ENCODE measurements at places on chromosomes 11 and 22. TPM values are rescaled to one million over a fixed set of nuclear protein-coding genes. Genes with fewer than 3 reads are reported as not detected.

DNA sequence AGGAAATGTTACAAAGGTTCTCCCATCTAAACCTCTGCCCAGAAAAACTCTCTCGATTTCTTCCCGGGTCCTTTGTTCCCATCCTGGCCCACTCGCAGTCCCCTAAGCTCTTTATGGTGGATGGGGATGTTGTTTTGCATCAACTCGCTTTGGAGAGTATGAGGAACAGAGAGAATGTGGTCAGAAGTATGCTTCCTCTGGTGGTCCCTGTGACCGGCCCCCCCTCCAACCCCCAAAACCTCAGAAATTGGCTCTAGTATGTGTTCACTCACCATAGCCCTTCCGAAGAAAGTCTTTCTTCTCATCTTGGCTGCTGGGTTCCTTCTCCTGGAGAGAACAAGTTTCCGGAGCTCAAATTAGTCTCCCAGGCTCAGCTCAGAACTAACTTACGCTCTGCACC lies 54.4 kb downstream of the GRAMD1B start:
- DNase-seq = no peak

DNA sequence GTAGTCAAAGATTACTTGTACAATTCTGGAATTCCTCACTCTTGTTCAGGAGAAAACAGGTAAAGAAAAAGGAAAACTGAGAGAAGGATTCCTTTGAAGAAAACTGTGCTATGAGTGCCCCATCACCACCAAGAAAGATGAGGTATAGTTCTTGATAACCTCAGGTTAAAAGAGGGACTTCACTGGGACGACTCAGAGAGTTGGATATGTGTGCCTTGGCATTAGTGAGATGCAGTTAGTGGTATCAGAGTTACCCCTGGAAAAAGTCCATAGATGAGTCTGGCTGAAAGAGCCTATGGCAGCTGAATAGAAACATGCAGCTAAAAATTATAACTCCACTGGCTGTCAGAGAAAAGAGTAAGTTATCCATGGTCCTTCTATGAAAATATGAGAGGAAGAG lies 28.8 kb downstream of the LPXN start:
- DNase-seq = no peak

DNA sequence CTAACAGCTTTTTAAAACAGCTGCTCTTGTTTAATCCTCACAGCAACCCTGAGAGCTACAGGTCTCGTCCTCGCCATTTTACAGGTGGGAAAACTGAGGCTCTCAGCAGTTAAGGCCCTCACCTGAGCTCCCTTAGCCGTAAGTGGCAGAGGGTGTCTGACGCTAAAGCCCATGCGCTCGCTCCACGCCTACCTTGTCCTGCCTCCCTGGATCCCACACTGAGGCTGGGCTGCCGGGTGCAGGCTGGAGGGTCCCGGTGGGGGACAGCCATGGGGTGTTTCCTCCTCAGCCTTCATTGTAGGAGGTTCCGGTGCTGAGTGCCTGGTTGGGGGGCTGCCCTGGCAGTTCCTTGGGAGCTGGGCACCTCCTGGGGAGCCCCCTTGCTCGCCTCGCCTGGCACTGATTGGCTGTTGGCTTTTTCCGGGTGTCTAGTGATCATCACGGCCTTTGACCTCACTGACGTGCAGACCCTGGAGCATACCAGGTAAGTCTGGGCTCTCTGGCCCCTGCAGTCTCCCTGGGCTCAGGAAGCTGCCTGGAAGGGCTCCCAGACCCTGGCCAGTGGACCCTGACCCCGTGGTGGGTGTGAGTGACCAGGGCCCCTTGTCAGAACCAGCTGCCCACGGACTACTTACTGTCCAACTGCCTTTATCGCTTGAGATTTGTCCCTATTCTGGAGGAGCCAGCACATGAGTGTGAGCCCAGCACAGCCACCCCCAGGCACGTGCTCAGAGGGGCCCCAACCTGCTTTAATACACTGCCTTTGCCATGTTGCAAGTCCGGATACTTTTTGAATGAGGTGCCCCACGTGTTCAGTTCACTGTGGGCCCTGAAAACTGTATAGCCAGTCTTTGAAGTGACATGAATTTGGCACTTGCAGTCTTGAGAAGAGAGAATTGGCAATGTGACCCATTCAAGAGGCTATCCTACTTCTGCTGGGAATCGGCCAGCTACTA lies 12.6 kb downstream of the RAB36 start:
- DNase-seq = no peak

- no peak for DNase-seq
These were observed 65.7 kb upstream of the NUP50 start for GRCh38 chr22:45098056-45098455.

GRCh38 chr11:94650756-94651155 lies 83.6 kb downstream of the PIWIL4 start:
- no peak for DNase-seq

DNA sequence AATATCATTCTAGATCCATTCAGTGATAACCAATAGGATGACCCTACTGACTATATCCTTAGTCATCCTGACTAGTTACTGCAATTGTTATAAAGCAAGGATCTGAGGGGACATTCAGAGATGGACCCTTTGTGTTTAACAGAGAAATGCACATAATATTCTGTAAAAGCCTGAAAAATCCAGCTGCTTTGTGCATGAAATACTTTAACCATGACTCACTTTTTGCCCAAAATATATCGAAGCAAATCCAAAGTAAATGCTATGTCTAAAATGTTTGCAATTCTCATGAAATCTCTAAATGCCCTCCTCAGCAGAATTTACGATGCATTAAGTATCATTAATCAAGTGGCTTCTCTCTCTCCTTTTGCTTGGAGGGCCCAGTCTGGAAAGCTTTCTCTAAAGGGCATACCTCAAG lies 178.8 kb upstream of the MTMR2 start:
- DNase-seq = no peak

DNA sequence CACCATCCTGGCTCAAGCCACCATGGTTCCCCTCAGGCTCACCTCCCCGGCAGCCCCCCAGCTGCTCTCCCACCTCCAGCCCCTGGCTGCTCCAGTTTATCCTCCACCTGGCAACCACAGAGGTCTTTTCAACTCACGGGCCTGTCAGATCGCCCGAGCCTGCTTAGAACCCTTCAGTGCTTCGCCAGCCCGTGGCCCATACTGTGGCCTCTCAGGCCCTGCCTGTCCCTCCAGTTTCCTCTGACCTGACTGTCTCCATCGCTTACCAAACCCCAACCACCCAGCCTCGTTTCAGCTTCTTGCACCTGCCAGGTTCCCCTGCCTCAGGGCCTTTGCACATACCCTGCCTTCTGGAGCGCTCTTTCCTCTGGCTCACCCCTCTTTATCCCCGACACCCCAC lies 6.9 kb downstream of the KCNC1 start:
- DNase-seq = no peak

- DNase-seq = no peak
These were observed 182.0 kb upstream of the ARHGAP20 start for GRCh38 chr11:110894224-110894623.

- no peak for DNase-seq
These were observed 632.4 kb upstream of the ANO5 start for GRCh38 chr11:21560466-21560975.

- no peak for DNase-seq
These were observed 537.5 kb downstream of the DLG2 start for GRCh38 chr11:85089654-85090053.

DNA sequence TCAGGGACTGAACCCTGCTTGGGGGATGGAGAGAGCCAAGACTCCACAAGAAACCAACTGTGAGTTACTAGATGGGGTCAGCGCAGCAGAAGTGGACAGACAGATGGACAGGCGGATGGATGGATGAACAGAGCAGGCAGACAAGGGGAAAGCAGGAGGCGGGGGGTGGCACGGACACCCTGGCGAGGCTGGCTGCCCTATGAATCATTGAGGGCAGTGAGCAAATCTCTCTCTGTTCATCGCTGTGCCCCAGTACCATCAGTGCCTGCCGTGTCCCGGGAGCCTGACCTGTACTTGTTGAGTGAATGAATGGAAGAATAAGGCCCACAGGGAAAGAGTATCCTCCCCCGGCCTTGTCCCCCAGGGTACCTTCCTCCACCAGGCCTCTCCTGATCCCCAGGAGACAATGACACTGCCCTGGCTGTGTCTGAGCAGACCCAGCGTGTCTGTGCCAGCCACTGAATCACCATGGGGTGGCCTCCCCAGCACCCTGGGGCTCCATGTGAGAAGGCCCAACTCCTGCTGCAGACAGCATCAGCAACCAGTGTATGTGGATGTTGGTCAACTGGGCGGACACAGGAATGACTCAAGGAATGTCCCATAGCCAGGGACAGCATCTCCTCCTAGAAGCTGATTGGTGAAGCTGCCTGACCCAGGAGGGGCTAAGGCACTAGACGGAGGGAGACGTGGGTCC lies 5.1 kb upstream of the KLHL35 start:
- DNase-seq = no peak

C11orf86 gene
- not detected for total RNA-seq

CCDC157 gene
- 2.8 TPM for total RNA-seq
